Activated CD4-positive, alpha-beta T cell treated with anti-CD3 and anti-CD28 coated beads for 24 hours (primary cell): ENCODE measurements at places on chromosomes 16 and 17.

- DNase-seq: no peak
These were observed 785 bp downstream of the NME3 start for GRCh38 chr16:1770328-1771187.

DNA sequence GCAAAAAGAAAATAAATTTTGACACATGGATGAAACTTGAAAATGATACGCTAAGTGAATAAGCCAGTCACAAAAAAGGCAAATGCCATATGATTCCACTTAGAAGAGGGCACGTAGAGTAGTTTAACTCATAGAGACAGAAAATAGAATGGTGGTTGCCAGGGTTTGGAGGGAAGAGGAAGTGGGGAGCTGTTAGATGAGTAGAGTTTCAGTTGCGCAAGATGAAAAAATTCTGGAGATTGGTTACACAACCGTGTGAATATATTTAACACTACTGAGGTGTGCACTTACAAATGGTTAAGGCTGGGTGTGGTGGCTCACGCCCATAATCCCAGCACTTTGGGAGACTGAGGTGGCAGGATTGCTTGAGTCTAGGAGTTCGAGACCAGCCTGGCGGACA, 93.4 kb upstream of the TMEM132E start:
- no peak for DNase-seq

DNA sequence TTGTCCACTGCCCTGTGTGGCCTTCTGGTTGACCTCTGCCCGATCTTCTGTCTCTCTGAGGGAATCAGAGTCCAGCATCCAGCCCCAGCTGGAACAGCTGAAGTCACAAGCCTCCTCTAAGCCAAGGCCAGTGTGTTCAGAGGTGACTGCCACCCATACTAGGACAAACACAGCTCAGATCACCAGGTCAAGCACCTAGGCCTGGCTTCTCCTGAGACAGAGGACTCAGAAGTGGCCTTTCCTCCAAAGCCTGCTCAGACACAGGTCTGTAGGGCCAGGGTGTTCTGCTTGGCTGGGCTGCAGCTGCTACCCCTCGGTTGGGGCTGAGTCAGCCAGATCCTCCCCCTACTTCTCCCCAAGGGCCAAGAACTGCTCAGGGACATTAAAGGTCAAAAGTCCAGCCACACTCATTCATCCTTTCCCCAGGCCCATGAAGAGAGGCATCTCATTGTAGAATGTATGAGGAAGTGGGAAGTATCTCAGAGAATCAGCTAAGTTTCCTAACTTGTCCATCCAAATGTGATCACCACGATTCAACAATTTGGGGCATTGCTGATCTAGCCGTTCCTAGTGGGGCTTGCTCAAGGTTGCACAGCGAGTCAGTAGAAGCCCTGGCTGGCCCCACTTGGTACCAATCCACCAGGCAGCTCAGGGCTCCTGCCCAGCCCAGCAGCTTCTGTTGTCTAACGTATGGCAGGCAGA, 7.6 kb downstream of the SLC46A1 start:
- no peak for DNase-seq

DNA sequence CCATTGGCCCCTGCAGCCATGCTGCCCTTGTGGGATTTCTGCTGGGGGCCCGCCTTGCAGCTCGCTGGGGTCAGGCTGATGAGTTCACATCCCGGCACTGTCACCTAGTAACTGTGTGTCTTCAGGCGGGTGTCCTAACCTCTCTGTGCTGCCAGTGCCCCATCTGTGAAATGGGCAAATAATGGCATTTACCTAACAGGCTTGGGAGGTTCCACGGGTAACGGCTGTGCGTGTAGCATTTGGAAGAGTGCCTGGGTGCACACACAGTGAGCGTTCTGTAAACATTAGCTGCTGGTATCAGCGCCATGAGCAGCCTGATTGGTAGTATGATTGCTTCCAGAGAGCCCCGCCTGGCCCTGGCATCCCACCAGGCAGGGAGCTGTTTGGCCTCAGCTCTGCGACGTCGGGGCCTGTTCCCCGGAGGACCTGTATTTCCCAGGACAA, 167.3 kb upstream of the GSE1 start:
- DNase-seq: no peak

DNA sequence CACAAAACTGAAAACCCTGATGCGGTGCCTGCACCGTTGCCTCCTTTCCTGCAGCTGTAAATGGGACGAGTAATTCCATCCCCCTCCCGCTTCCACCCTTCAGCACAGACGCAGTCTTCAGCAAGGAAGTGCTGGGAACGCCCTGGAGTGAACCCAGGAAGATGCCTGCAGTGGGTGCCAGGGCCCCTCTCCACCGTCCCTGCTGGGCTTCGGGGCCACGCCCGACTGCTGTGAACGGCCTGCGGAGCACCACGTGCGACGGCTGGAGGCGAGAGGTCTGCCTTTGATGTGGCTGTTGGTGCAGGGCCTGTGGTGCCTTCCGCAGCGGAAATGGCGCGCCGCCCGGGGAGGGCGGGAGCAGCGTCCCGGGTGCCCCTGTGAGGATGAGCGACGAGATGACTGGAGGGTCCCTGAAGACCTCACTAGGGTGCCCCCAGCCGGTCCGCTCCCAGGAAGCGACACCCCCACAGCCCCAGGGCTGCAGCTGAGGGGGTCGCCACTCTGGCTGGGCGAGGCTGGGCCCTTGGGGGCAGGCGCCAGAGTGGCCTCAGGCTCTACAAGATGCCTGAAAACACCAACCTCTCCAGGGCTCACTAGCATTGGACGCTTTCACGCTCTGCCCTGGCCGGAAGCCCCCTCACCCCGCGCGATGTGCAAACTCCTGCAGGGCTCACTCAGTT, 749 bp upstream of the MC1R start:
- peak; percentile 34 for DNase-seq

DNA sequence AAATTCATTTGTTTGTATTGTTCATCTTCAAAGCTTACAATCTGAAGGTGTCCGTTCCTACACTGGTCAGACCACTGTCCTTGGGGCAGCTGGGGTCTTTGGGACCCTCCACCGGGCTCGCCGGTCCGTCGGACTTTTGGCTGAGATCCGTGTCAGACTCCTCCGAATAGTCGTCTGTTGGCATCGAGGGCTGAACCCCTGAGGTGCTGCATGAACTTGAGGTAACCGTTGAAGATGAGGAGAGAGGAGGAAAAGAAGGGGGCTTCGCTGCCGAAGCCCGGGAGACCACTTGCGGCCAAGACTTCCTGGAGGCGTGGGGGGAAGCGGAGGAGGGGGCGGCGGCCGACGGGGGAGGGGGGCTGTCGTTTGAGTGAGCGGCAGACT, 260.8 kb downstream of the ZFHX3 start:
- DNase-seq: no peak

DNA sequence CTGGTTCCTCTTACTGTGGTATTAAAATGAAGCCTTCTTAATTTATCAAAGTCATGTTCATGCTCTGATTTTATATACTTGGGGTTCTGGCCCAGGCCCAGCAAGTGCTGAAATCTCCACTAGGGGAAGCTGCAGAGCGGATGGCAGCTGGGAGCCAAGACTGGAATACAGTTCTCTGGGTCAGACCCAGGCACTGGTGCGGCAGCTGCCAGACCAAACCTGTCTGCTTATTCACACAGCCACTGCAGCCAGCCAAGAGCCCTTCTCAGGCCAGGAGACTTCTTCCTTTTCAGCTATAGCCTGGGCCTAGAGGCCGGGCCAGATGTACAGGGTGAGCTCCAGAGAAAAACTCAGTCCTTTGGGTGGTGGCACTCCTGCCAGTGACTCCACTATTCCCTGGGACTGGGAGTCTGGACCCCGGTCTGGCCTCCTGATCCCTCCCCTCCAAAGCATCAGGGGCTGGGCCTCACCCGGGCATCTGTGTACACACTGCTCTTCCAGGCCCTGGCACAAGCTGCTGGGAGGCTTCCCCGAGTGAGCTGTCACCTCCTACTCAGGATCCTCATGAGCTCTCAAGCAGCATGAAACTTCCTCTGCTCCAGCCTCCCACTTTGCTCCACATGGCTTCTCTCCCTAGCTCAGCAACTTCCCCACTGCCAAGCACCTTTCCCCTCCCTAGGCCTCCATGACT, 24.4 kb downstream of the ATP6V0D1 start:
- no peak for DNase-seq

DNA sequence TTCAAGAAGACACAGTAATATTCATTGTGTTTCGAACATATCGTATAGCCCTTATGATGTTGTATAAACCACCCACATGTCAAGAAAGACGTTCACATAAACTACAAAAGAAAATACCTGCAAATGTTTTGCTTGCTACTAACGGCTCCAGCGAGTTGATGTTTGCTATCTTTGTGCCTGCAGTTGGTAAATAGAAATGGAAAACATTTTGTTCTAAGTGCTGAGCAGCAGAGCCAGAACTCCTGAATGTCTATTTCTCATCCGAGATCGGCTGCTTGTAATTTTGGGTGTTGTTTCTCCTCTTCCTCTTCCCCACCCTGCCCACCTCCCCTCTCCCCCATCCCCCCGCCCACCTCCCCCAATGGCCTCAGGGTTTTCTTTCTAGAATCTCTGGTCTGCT, 5.0 kb downstream of the SYT17 start:
- DNase-seq: no peak

- DNase-seq: no peak
These were observed 27.0 kb downstream of the RSL1D1 start for GRCh38 chr16:11824362-11824761.

DNA sequence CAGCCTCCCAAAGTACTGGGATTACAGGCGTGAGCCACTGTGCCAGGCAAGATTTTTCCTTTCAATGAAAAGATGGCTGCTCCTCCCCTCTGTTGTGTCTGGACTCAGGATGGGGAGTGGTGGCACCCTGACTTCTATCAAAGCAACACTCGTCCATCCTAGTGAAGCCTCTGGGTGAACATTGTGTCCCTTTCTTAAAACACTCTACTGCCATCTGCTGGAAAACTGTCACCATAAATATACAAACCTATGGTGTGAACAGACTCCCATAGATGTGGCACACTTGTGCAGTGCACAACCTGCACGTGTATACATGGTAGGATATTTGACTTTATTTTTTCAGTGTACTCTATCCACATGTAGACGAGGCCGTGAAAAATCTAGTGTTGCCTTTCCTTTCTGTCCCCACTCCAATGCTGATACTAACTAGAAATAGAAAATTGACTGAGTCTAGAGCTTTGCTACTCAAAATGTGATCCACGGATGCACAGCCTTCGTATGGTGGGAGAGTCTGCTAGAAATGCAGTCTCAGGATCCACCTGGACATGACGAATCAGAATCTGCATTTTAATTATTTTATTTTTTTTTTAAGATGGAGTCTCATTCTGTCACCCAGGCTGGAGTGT, 55.9 kb upstream of the PLCG2 start:
- DNase-seq: no peak

GRCh38 chr17:57739402-57740234, 5.5 kb downstream of the CCDC182 start:
- no peak for DNase-seq

DNA sequence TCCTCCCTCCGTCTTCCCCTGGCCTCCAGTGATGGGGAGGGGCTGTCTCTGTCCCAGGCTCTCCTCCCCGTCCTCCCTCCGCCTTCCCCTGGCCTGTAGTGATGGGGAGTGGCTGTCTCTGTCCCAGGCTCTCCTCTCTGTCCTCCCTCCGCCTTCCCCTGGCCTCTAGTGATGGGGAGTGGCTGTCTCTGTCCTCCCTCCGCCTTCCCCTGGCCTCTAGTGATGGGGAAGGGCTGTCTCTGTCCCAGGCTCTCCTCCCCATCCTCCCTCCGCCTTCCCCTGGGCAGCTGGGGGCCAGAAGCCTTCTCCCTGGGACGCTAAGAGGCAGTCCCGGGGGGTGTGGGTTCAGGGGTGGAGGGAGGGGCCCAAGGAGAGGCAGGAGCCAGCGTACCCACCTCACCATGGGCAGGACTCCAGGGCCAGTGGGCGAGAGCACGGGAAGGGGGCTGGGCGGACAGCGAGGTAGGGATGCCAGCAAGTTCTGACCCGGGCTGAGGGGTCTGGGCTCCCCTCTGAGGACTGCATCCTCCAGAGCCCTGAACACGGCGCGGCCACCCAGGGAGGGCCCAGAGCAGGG, 14.8 kb downstream of the UTS2R start:
- no peak for DNase-seq
